ENCODE measurements at places on chromosomes 2 and 18.

GRCh38 chr18:31677592-31677991 lies 6.8 kb downstream of the B4GALT6 start:
- no peak for DNase-seq

DNA sequence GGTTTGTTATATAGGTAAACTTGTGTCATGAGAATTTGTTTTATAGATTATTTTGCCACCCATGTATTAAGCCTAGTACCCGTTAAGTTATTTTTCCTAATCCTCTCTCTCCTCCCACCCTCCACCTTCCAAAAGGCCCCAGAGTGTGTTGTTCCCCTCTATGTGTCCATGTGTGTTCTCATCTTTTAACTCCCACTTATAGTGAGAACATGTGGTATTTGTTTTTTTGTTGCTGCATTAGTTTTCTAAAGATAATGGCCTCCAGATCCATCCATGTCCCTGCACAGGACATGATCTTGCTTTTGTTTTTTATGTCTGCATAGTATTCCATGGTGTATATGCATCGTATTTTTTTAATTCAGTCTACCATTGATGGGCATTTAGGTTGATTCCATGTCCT lies 1075.6 kb upstream of the CNTNAP5 start:
- DNase-seq: no peak

DNA sequence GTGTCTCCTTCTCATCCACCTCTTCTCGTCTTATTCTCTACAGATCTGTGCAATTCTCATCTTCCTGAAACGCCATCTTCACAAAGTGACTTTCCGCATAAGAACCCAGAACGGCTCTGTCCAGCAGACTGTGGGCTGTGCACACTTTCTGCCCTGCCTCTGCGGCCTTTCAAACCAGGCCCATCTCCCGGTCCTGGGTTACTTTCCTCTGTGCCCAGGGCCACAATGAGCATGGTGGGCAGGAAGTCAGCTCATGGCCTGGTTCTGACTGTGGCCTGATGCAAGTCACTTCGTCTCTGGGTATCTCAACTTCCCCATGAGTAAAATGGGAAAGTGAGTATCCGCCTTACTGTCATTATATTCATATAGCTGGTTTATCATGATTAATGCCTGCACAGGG lies 71.7 kb upstream of the TMEM200C start:
- DNase-seq: no peak

DNA sequence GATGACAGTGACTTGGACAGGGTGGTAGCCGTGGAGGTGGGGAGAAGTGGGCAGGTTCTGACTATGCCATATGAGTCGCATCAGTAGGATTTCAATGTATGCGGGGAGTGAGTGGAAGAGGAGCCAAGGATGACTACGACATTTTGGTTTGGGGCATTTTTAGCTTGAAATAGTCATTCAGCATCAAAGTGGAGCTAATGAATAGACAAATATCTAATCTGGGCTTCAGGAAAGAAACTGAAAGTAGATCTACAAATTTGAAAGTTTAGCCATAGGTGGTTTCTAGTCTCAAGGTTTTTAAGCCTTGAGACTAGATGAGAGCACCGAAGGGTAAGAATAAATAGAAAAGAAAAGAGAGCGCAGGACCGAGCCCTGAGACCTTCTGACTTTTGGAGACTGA lies 58.3 kb downstream of the FEZ2 start:
- no peak for DNase-seq

DNA sequence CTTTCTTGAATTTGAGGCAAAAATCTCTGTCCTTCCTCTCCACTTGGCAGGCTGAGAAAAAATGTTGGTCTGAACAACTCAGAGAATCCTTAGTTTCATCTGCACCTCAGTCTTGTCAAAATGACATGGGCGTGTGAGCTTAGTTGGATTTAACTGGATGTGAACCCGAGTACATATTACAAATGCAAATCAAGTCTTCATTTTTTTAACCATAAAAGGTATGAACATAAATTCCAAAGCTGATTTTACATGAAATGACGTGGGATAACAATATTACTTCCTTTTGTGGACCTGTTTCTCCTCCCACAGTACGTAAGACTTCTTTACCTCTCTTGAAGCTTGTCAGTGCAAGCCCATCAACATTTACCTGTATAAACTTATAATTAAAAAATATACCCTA lies 32.6 kb upstream of the RND3 start:
- DNase-seq: no peak

GRCh38 chr2:128440666-128441340 lies 122.1 kb upstream of the HS6ST1 start:
- no peak for DNase-seq

DNA sequence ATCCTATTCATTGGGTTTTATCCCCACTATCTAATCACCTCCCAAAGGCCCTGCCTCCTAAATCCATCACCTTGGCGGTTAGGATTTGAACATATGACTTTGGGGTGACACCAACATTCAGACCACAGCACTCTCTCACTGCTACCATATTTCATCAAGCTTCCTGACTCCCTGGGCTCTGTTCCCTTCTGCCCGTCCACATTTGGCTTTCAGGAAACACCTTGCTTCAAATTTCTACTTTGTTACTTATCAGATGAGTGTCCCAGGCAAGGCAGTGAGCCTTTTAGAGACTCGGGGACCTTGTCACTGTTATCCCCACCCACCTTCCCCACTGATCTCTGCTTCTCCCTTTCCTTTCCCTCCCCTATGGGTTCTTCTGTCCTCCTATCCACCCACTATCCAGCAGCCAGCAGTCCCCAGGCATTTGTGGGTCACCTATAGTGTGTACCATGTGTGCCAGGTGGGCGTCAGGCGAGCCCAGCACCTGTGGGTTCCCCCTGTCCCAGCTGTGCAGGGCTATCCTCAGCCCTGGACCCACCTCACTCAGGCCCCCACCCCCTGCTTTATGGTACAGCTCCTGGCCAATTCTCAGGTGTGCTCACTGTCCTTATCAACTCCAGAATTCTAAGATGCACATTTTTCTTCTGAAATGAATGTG lies 230.9 kb downstream of the LOXHD1 start:
- DNase-seq: no peak

- no peak for DNase-seq
Observed at GRCh38 chr2:54396107-54396506, 60.0 kb upstream of the SPTBN1 start.

DNA sequence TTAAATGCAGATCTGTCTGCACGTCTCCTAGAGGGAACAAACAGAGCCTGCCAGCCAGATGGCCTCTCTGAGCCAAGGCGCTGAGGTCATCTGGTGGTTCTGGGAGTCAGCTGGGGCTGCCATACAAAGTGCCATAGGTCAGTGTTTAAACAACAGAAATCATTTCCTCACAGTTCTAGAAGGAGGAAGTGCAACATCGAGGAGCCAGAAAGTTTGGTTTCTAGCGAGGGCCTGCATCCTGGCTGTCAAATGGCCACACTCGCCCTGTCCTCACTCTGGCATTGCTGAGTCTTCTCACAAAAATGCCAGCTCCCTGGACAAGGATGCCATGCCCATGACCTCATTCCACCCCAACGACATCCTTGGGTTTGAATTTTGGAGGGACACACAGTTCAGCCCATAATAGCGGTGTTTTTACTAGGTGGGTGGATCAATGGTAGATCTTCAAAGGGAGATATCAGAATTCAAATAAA lies 59.6 kb downstream of the MYT1L start:
- DNase-seq: no peak

- no peak for DNase-seq
Observed at GRCh38 chr2:2706306-2706705, 375.2 kb upstream of the MYT1L start.

DNA sequence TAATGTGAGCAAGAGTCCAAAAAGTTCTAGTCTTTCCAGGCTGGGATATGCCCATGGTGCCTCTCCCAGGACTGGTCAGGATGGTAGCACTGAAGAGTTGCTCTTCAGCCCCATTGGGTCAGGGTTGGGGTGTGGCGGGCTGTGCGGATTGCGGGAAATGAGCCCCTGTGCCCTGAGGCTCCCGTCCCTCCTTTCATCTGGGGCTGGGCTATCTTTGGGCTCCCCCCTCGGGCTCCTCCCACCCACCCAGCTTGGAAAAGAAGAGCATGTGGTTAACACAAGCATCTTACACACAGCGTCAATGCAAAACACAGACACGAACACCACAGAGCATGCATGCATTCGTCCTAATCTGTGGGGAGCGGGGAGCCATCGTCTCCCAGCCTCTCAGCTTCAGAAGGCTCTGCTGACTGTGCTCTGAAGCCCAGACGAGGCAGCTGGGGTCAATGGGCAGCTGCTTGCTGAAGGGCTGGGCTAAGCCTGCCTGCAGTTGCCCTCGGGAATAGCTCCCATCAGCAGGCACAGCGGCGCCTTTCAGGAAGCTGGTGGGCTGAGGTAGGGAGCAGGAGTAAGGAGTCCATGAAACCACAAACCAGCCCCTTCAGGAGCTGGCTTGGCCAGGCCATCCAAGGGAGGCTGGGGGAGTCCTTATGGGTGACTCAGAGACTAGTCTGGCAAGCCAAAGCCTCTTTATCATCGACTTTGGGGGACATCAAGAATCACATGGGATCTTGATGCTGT lies 112.9 kb downstream of the CLIP4 start:
- DNase-seq: no peak

GRCh38 chr2:104444392-104444791 lies 409.5 kb upstream of the POU3F3 start:
- no peak for DNase-seq
